Glomerular endothelial cell (primary cell): ENCODE measurements at places on chromosomes 16 and 17. TPM values are rescaled to one million over a fixed set of nuclear protein-coding genes. Genes with fewer than 3 reads are reported as not detected.

SCNN1B gene
- total RNA-seq, result 0.19 and 0.29 TPM in 2 replicates

DNA sequence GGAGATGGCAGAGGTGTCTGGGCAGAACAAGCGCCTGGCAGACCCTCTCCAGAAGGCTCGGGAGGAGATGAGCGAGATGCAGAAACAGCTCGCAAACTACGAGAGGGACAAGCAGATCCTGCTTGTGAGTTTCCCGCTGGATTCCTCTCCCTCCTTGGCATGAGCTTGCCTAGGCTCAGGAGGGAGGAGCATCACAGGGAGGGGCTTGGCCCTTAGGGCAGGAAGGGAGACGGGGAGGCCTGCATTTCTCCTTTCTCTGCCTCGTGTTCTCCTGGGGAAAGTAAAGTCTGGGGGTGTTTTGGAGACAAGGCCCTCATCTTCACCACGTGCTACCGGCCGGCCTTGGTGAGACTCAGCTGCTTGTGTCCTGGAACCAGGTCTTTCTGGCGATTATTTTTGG, 18.0 kb upstream of the DBNDD1 start:
- DNase-seq, result no peak

DNA sequence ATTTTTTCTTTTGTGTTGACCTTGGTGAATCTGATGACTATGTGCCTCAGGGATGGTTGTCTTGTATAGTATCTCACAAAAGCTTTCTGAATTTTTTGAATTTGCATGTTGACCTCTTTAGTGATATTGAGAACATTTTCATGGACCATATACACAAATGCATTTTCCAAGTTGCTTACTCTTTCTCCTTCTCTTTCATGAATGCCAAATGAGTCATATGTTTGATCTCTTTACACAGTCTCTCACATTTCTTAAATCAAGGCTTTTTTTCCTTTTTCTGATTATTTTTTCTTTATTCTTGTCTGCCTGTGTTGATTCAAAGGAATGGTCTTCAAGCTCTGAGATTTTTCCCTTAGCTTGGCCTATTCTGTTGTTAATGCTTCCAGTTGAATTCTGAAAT, 46.6 kb upstream of the KCNJ16 start:
- no peak for DNase-seq

GRCh38 chr17:21113716-21114115, 13.0 kb upstream of the DHRS7B start:
- DNase-seq, result no peak

GRCh38 chr16:85284141-85284817, 172.0 kb upstream of the CIBAR2 start:
- DNase-seq, result no peak
